ENCODE measurements at places on chromosomes 12 and 14.

DNA sequence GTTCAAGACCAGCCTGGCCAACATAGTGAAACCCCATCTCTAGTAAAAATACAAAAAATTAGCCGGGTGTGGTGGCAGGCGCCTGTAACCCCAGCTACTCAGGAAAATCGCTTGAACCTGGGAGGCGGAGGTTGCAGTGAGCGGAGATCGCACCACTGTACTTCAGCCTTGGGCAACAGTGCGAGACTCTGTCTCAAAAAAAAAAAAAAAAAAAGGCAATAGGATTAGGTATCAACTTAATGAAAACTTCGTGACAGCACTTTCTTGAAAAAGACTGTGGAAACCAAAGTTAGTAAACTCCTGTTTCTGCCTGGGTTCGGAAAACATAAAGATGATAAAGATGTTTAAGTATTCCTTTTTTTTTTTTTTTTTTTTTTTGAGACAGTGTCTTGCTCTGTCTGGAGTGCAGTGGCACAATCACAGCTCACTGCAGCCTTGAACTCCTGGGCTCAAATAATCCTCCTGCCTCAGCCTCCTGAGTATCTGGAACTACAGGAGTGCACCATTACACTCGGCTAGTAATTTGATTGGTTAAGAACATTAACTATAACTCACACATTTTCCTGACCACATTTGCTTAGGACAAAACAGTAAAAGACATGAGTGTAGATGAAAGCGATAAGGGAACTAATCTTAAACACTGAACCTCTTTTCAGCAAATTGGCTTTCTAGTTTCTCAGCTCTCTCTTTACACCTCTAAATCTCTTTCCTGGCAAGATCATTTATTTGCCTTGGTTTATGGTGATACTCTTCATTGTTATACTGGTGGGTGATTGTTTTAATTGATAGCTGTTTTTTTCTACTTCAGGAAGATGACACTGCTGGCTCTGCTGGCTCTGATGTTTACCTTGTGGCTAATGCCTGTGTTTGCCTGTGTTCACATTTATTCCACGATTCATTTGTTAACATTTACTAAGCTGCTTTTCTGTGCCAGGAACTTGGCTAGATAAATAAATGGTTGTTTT lies 15.8 kb downstream of the HIF1A start:
- peak; percentile 76 for DNase-seq

- peak; percentile 54 for DNase-seq
Observed at GRCh38 chr14:68075382-68076029, 255.9 kb downstream of the RAD51B start.

GRCh38 chr12:116180448-116180847 lies 97.0 kb downstream of the MED13L start:
- DNase-seq, result no peak

- no peak for DNase-seq
Observed at GRCh38 chr12:116026346-116026745, 251.1 kb downstream of the MED13L start.

DNA sequence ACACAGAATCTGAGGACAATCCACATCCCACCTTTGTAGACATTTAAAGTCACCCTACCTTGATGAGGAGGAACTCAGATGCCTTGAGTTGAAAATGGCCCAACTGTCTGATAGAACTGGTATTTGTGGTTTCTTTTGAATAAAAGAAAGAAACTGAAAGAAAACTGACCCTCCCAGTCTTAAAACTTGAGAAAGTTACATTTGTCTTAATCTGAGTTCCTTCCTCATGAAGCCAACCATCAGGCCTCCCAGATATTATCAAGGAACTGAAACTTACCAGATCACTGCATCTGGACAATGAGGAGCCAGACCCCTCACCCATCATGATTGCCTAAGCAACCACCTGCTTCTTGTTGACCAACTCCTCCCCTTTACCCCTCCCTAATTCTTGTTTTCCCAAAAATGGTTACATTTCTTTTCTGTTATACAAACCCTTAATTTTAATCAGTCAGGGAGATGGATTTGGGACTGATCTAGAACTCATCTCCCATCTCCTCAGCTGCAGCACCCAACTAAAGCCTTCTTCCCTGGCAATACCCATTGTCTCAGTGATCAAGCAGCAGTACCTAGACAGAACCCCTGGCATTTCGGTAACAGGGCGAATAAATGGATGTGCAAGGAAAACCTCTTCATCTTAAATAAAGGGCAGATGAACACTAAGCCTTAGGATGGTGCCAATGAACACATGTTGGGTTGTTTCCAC lies 72.0 kb upstream of the RESF1 start:
- DNase-seq, result no peak

GRCh38 chr12:3214526-3215365 lies 137.6 kb downstream of the TSPAN9 start:
- DNase-seq, result peak; percentile 77

DNA sequence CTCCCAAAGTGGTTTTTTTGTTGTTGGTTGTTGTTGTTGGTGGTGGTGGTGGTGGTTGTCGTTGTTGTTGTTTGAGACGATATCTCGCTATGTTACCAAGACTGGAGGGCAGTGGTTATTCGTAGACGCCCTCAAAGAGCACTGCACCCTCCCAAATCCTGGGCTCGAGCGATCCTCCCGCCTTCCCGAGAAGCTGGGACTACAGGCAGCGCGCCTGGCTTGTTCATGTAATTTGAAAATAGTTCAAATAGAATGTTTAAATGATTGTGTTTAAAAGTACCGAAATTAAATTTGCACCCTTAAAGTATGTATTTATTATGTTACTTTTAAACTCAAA lies 439 bp upstream of the ANAPC5 start:
- no peak for DNase-seq

- DNase-seq, result no peak
Observed at GRCh38 chr14:34930591-34931091, 52.2 kb upstream of the SRP54 start.

All from NCI-H345 (cell line).